Heart left ventricle (tissue), 16 donors: ENCODE measurements at places on chromosomes 12 and 14.

DNA sequence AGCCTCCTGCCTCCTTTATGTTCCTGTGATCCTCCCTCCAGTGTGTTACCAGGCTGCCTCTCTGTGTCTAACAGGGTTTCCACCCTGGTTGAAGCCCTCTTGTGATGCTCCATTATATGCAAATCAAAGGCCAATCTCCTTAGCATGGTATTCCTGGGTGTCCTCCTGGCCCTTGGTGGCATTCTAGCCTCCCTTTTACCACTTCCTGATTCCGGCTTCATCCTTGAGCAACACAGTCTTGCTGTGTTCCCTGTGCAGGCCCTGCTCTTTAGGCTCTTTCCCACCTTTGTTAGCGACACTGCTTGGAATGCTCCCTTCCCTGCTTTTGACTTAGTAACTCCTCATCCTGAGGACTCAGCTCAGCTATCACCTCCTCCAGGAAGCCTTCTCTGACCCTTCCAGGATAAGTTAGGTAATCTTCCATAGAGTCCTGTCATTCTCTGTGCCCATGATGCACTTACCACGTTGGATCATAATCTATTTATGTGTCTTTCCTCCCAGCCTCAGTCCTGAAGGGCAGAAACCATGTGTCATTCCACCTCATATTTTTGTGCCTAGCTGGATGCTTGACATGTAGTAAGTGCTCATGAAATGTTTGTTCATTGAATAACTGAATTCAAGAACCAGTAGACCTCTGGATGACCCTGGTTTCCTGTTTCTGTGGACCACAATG is 37.3 kb downstream of the PRKCH start:
- DNase-seq = no peak

DNA sequence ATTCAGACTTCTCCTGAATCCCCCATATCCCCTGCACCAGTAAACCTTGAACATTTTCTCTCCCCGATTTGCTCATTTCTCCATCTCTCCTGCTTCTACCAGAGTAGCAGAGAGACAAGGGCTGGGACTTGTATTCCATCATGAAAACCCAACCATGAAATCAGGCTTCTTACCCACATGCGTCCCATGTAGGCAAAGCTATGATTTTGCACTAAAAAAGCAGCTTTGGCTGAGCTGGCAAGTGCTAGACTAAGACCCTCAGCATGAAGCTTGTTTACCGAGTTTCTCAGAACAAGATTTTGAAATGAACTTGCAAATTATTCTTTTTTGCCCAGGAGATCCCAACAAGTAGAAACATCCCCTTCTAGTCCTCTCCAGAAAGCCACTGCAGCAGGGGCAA is 80.3 kb upstream of the RFLNA start:
- DNase-seq = no peak

DNA sequence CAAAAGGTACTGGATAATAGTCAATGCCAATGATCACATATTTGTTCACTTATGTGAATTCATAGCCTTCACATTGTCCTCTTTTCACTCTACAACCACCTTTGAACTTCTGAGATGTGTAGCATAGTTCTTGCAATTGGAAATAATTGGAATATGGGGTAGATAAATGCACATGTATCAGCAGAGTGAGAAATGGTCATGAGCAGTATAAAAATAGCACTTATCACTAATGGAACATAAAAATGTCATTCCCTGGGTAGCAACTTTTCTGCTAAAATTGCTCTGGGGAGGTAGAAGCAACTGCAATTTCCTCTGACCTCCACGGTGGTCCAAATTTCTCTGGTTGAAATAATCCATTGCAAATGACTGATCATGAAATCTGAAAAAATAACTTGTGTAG is 1785.7 kb upstream of the FLRT2 start:
- DNase-seq = no peak

- DNase-seq = no peak
Measured at GRCh38 chr14:93927800-93928145, 629 bp downstream of the FAM181A start.

- no peak for DNase-seq
Measured at GRCh38 chr14:35406506-35407305, 2.2 kb upstream of the NFKBIA start.

DNA sequence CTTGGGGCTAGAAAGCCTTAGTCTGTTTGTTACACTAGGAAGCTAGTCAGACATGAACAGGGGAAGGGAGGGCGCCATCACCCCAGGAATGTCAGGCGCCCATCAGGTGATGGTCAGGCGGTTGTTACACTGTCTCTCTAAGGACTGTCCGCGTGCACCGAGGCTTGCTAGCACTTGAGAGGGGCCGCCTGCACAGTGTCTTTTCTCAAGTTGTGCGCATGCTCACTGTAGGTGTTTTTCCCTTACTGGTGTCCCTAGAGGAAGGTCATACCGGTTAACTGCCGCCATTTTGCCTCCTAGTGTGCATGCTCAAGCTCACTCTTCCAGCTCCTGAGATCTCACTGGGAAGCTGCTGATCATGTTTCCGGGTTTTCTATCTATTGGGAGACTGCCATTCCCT is 855.0 kb upstream of the TMEM132C start:
- DNase-seq = no peak

DNA sequence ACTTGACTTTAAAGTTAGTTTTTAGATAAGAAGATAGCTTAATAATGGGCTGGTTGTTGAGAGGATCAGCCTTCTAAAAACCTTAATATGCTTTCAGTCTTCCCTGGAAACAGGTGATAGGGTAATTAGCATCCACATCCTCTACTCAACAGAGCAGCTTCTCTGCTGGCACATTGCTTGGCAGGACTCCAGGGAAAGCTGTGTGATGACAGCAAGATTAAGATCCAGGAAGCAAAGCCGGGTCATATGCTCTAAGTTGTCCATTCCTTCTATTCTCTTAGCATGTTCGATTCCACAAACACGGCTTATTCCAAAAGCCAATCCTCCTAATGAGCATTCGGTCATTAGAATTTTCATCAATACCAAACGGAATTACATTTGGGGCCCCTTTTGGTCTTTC is 87.0 kb downstream of the HMGA2 start:
- no peak for DNase-seq

- DNase-seq = no peak
Measured at GRCh38 chr12:1870998-1871917, 47.2 kb downstream of the CACNA2D4 start.

DNA sequence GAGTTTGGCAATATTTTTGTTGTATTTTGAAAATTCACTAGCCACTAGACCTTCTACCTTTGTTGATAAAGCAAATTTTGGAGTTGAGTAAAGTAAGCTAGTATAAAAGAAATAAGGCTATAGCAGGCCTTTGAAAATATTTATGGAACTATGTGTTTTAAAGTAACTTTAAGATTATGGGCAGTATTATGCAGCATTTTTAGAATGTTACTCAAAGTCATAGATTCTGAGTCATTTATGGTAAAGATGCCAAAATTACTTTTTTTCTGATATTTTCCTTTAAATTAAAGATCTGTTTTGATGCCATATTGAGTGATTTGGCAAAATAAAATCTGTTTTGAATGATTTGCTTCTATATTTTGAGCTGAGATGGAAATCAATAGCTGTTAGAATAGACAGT is 57.2 kb downstream of the SYNE2 start:
- DNase-seq = no peak

DNA sequence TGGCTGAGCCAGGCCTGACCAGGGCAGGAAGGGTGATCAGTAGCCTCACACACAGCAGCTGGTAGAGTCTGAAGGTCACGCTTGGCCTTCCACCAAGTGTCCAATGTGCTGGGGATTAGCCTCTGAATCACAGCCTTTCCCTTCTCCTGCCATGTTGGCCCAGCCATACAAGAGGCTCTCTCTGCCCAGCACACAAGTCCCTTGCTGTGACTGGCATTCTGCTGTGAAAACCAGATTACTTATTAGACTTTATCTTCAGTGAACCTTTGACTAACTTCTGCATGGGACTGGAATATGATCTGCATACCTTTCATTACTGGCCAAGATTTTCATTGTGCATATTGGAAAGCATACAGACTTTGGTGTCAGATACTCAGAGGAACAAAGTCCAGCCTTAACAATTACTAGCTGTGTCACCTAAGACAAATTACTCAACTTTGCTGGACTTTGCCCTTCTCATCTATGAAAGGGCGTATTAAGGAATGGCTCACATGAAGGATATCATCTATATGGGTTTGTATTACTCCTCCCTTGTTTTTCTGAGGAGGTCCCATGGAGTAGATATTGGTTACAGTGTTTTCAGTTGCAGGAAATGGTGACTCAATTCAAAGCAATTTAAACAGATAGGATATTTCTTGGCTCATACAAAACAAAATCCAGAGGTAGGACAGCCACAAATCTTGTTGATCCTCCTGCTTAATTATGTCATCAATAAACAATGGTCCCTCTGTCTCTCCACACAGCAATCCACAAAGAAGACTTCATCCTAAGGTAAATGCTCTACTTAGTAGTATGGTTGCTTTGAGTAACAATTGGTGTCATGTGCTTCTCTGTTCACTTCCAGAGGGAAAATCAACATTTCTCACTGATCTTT is 99.6 kb downstream of the DYRK2 start:
- no peak for DNase-seq

- no peak for DNase-seq
Measured at GRCh38 chr14:66643344-66643743, 135.4 kb downstream of the GPHN start.

DNA sequence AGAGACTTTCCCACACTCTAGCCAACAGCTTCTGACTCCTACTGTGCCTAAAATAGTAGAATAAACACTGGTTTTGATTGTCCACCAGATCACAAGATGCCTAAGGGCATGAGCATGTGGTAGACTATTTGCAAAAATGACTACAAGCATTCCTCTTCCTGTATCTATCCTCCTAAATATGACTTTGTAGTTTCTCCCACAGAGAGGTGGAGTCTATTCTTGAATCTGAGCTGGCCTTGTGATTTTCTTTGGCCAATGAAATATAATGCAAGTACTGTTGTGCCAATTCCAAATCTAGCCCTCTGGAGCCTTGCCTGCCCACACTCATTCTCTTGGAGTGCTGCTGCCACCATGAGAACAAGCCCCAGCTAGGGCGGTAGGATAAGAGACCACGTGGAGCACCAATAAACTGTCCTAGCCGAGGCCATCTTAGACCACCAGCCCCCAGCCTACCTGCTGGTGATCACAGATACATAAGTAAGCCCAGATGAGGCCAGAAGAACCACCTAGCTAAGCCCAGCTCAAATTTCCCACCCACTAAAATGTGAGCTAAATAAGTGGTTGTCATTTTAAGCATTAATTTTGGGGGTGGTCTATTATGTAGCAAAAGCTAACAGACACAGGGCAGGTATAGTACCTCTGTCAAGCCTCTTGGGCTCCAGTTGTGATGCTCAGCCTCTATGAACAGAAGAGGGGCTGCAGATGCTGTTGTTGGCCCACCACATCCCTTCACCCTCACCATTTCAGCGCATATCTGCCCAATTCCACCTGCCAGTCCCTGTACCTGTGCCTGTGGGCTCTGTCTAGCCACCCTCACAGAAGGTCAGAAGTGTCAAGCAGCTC is 17.9 kb downstream of the ZFP36L1 start:
- DNase-seq = no peak

- DNase-seq = no peak
Measured at GRCh38 chr12:94892544-94893267, 110.8 kb downstream of the NDUFA12 start.

- DNase-seq = no peak
Measured at GRCh38 chr12:33634544-33634943, 194.9 kb upstream of the SYT10 start.

DNA sequence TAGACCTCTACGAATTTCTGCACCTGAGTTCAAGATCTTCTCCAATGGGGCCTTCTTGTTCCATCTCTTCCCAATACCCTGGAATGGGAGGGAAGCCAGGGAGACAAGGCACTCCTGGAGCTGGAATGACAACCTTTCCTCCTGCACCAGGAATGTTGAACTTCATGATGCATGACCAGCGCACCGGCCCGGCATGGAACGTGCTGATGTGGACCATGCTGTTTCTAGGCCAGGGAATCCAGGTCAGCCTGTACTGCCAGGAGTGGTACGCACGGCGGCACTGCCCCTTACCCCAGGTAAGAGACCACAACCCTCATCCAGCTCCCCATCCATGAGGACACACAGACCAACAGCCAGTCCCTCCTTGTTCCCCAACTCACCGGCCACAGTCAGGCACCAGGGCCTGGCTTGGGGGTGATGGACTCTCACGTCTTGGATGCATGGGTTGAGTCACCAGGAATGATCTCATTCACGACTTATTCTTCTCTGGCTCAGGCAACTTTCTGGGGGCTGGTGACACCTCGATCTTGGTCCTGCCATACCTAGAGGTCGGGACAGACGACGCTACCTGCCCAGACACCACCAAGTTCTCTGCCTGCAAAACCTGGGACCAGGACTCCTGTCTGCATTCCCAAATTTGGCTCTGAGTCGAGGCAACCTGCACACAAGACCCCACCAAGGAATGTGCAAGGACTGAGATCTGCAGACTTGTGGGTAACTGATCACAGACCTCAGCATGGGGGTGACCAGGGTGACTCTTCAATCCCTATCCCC is 20.5 kb downstream of the SOAT2 start:
- DNase-seq = no peak

GRCh38 chr14:24915958-24916595 is 133.9 kb downstream of the STXBP6 start:
- no peak for DNase-seq
